ENCODE measurements at places on chromosomes 7 and 10. TPM values are rescaled to one million over a fixed set of nuclear protein-coding genes. Genes with fewer than 3 reads are reported as not detected.

LOXL4 gene
- polyA plus RNA-seq = 2.0 TPM

TMEM196 gene
- polyA plus RNA-seq = not detected

TAS2R41 gene
- not detected for polyA plus RNA-seq

PRPS1L1 gene
- polyA plus RNA-seq = not detected

GSTO2 gene
- polyA plus RNA-seq = 1.9 TPM
